ENCODE measurements at places on chromosomes 13 and 19.
A peak's percentile ranks its signal among the peaks of the same experiment; 100 is the strongest.

DNA sequence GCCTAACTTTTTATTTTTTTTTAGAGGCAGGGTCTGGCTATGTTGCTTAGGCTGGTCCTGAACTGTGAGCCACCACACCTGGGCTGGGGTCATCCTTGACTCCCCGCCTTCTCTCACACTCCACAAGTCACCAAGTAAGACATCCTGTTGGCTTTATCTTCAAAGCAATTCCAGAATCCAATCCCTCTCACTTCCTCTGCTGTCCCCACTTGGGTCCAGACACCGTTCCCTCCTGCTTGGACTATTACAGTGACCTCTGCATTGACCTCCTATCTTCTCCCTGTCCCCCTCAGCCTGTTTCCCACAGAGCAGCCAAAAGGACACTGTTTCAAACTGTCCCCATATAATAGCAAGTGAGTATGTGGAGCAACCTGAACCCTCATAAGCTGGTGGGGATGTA is 4.7 kb upstream of the GNG8 start:
- H3K27me3 ChIP-seq, result peaks cover 14% of the 10 kb centered on the region
- H3K36me3 ChIP-seq, result no peaks in the 10 kb centered on the region
- no peak for DNase-seq
- no peak overlapping the region for H3K27ac ChIP-seq
- H3K4me3 ChIP-seq, result no peak overlapping the region

- no peak for DNase-seq
- H3K27me3 ChIP-seq, result no peaks in the 10 kb centered on the region
- H3K4me3 ChIP-seq, result no peak overlapping the region
- 0 out of 2 replicates have a peak, but pooled peaks cover 1% of the 10 kb centered on the region for H3K4me1 ChIP-seq
- H3K36me3 ChIP-seq, result no peaks in the 10 kb centered on the region
Observed at GRCh38 chr19:4224470-4224869, 4.9 kb upstream of the EBI3 start.

DNA sequence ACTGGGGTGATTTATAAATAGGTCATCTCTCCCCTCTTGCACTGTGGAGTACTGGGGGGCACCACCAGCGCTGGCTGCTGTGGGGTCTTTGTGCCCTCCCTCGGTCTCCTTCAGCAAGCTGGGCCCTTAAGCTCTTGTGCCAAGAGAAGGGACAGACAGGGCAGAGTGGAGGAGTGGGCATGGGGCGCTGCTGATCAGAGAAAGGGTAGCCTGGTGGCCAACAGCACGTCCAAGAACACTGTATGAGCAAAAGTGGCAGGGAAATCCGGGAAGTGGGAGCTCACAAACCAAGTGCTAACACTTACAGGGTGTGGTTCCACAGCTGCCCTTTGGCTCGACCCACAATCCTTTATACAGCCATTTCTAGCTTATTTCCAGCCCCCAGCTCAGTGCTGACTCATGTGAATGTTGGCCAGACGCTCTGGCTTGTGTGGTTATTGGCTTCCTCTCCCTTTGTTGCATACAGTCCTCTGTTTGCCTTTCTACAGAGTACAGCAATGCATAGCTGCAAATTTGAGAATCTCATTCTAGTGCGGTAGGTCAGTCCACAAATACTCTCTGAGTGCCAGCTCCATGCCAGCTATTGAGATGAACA is 298.8 kb downstream of the SHISA2 start:
- H3K4me1 ChIP-seq, result no peaks in the 10 kb centered on the region
- H3K27ac ChIP-seq, result no peak overlapping the region
- H3K36me3 ChIP-seq, result no peaks in the 10 kb centered on the region
- H3K4me3 ChIP-seq, result no peak overlapping the region
- no peaks in the 10 kb centered on the region for H3K27me3 ChIP-seq

DNA sequence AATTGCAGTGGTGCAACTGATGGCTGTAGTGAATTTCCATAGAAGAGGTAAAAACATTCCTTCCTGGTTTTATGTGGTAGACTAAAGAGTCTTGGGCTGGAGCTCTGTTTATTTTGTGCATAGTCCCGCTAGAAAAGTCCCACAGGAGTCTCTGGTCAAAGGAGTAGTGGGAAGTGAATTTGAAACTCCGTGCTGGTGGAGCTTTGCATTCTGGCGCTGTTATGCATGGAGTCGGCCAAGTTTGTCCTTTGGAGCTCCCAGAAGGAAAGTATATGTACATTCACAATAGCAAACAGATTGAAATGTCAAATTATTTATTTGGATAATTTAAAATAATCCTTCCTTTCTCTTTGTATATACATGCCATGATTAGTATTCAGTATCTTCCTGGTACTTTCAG is 296.5 kb downstream of the LMO7 start:
- no peak overlapping the region for H3K4me3 ChIP-seq
- H3K27ac ChIP-seq, result no peak overlapping the region
- no peaks in the 10 kb centered on the region for H3K27me3 ChIP-seq
- no peaks in the 10 kb centered on the region for H3K4me1 ChIP-seq
- no peak for DNase-seq

DNA sequence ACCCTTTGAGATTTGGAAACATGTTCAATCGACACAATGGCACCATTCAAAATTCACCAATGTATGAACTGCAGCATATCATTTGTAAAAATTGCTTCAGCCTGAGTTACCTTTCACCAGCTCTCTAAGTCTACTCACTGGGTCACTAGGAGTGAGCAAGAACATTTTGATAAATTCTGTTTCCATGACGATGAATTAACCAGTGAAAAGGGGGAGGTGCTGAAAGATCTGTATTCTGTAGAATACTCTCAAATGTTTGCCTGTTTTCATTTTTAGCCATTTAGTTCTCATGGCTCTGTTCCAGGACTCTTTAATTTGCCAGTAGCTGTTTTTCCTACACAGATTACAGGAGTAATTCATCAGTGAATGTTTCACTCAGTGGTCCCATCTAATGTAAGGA is 883.4 kb downstream of the DIAPH3 start:
- no peaks in the 10 kb centered on the region for H3K27me3 ChIP-seq
- no peak overlapping the region for H3K4me3 ChIP-seq
- no peaks in the 10 kb centered on the region for H3K36me3 ChIP-seq
- H3K27ac ChIP-seq, result no peak overlapping the region
- H3K4me1 ChIP-seq, result no peaks in the 10 kb centered on the region

- no peak overlapping the region for H3K27ac ChIP-seq
- no peak for DNase-seq
Observed at GRCh38 chr13:32073180-32073864, 41.7 kb downstream of the FRY start.

DNA sequence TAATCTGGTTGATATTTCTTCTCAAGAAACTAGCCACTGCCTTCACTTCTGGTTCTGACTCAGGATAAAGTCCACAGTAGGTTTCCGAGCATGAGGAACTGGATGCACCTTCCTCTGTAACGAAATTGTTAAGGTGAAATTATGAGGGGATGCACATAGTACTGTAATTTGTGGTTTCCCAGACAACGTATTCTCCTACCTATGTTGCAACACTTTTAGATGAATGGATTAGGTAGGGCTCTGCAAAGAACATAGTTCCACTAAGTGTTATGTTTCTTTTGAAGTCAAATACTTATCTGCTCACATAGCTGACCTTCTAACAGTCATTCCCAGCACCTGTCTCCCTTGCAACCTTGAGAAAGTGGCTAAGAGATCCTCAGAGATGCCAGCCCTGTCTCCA is 5.7 kb upstream of the ZC3H13 start:
- H3K27ac ChIP-seq, result no peak overlapping the region
- DNase-seq, result no peak
- no peaks in the 10 kb centered on the region for H3K4me1 ChIP-seq
- no peak overlapping the region for H3K4me3 ChIP-seq
- no peaks in the 10 kb centered on the region for H3K27me3 ChIP-seq

DNA sequence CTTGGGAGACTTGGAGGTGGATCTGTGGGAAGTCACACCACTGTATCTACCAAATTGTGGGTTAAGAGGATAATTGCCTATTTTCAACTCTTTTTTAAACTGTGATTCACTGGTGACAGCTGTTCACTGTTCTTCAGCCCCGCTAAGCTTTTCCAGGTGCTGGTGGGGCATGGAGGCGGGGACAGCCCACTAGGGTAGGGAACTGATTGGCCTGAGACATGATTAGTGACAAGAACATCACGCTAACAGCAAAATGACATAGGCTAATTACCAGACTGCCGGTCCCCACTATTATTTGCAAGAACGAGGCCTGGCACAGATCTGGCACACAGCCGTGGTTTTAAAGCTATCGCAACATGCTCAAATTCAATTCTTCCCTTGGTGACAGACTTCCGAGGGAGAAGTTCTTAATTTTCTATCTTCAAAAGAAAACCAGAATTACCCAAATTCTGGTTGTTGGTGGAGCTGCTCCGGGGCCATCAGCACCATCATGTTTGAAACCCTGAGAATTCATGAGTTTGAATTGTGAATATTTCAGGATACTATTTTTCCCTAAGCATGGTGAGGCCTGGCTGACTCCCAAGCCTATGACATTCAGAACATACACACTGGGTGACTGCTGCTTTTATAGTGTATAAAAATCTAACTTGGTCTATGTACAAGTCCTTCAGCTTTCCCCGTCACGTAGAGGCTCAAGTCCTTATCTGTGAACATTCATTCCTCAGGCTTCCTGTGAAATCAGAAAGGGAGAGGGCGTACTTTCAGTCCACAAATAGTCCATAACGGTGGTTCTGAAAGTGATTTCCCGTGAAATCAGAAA is 17.9 kb downstream of the DOCK9 start:
- no peaks in the 10 kb centered on the region for H3K27me3 ChIP-seq
- no peak overlapping the region for H3K27ac ChIP-seq

GRCh38 chr19:48926909-48927308 is 6.6 kb upstream of the DHDH start:
- no peaks in the 10 kb centered on the region for H3K27me3 ChIP-seq
- H3K4me3 ChIP-seq, result no peak overlapping the region
- peaks cover 10% of the 10 kb centered on the region for H3K36me3 ChIP-seq
- no peak overlapping the region for H3K27ac ChIP-seq
- no peak for DNase-seq

GRCh38 chr19:55173714-55174409 is 6.2 kb downstream of the SYT5 start:
- H3K36me3 ChIP-seq, result no peaks in the 10 kb centered on the region
- H3K27me3 ChIP-seq, result peaks cover 3% of the 10 kb centered on the region
- H3K4me3 ChIP-seq, result peak overlapping the region; percentile 62
- H3K27ac ChIP-seq, result no peak overlapping the region

- peaks cover 2% of the 10 kb centered on the region for H3K4me1 ChIP-seq
- no peak overlapping the region for H3K27ac ChIP-seq
- H3K36me3 ChIP-seq, result no peaks in the 10 kb centered on the region
- H3K27me3 ChIP-seq, result no peaks in the 10 kb centered on the region
- H3K4me3 ChIP-seq, result no peak overlapping the region
Observed at GRCh38 chr13:111598747-111599146, 278.3 kb downstream of the TEX29 start.

GRCh38 chr13:79901336-79901735 is 420.4 kb downstream of the NDFIP2 start:
- no peaks in the 10 kb centered on the region for H3K36me3 ChIP-seq
- DNase-seq, result no peak
- H3K27me3 ChIP-seq, result no peaks in the 10 kb centered on the region
- no peaks in the 10 kb centered on the region for H3K4me1 ChIP-seq
- no peak overlapping the region for H3K4me3 ChIP-seq

DNA sequence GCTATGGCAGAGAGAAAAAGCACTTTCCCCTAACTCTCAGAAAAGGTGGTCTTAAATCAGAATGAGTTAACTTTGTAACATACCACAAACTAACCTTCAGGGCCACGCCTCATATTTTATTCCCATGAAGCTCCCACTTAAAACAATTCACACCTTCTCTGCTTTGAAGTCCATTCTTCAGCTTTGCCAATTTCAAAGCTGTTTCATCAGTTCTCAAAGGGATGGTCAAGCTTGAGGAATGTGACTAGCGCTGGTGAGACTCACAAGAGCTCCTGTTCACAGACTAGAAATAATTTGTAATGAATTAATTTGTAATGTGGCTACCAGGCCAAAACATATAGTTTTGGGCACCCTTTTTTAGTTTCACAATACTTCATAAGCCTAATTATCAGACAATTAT is 68.2 kb downstream of the STK24 start:
- DNase-seq, result no peak
- no peaks in the 10 kb centered on the region for H3K36me3 ChIP-seq
- H3K4me3 ChIP-seq, result no peak overlapping the region
- H3K4me1 ChIP-seq, result peaks cover 4% of the 10 kb centered on the region
- no peak overlapping the region for H3K27ac ChIP-seq

GRCh38 chr19:13705928-13706447 is 58.3 kb upstream of the MRI1 start:
- DNase-seq, result no peak
- no peaks in the 10 kb centered on the region for H3K4me1 ChIP-seq
- H3K27me3 ChIP-seq, result no peaks in the 10 kb centered on the region
- no peak overlapping the region for H3K4me3 ChIP-seq

GRCh38 chr13:33284031-33284430 is 1.5 kb downstream of the STARD13 start:
- no peaks in the 10 kb centered on the region for H3K27me3 ChIP-seq
- H3K4me3 ChIP-seq, result no peak overlapping the region
- H3K4me1 ChIP-seq, result no peaks in the 10 kb centered on the region
- no peak overlapping the region for H3K27ac ChIP-seq
- no peaks in the 10 kb centered on the region for H3K36me3 ChIP-seq

- no peak overlapping the region for H3K4me3 ChIP-seq
- no peak for DNase-seq
- H3K27ac ChIP-seq, result no peak overlapping the region
- peaks cover 3% of the 10 kb centered on the region for H3K36me3 ChIP-seq
- peaks cover 3% of the 10 kb centered on the region for H3K4me1 ChIP-seq
Observed at GRCh38 chr19:19532806-19533701, 4.3 kb downstream of the YJEFN3 start.

GRCh38 chr19:10474962-10475451 is 28.1 kb downstream of the KEAP1 start:
- H3K4me1 ChIP-seq, result no peaks in the 10 kb centered on the region
- H3K4me3 ChIP-seq, result no peak overlapping the region

DNA sequence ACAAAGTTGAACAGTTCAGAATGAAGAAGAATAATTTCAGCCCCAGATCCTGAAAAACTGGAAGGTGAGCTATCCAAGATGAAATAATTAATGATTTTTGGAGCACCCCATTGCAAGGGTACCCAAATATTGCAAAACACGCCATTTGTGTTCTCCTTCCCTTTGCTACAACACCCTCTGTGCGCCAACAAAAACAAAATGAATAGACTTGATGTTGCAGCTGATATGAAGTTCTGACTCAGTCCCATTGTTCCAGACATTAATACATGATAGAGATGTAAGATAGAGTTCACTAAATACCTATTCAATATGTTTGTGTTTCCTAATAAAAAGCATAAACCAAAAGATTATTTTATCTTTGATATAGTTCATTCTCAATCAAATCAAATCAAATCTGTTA is 287.5 kb upstream of the SOX21 start:
- H3K36me3 ChIP-seq, result no peaks in the 10 kb centered on the region
- DNase-seq, result no peak
- no peak overlapping the region for H3K4me3 ChIP-seq
- H3K4me1 ChIP-seq, result peaks cover 5% of the 10 kb centered on the region
